Mesendoderm (in vitro differentiated cells): ENCODE measurements at places on chromosomes 7 and 10.

DNA sequence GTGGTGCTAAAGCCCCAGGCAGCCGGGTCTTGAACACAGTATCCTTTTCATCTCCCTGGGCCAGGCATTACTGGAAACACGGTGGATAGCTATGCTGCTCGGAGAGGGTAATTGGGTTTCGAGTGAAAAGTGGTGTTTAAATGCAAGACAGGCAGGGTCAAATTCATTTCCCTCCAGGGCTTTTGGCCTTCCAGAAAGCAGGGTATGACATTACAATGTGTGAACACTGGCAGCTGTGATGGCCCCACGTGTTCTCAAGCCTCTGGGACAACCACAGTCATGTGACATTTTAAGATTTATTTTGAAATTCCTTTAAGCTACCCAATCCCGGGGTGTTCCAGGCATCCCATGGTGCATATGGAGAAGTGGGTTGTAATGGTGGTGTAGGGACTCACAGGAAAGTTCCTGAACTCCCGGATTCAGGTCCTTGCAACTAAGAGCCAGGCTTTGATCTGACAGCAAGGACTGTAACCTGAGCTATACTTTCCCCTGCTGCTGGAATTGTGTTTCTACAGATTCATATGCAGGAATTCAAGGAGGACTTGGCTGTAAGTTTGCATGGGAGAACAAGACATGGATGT, 46.8 kb downstream of the INSYN2A start:
- DNase-seq: peak; percentile 77

DNA sequence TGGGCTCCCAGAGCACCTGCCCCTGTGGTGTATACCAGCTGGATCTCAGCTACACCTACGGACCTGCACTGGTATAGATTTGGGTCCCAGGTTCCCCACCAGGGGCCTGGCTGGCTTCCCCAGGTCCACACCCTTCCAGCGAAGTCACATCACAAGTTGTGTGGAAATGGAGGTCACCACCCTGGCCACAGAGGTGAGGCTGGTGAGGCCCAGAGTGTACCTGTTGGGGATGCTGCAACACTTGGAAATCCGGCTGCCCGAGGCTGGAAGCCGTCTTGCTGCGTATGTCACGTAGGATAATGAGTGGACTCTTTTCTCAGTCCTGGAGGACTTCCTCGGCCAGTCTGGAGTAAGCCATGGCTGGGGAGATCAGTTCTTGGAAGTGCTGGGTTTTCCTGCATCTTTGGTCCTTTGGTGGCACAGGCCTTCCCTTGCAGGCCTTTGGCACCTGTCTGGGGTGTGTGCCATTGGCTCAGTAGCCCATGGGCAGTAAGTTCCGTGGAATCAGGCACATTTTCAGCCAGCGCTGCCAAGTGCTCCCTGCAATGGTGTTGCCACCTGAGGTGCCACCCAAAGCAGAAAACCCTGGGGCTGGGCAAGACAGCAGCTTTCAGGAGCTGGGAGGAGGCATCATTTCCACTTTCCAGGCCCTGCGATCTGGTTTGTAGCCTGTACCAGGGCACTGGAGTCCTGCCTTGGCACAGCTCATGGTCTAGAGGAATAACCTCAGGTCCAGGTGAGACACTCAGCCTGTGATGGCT, 97.9 kb downstream of the LHPP start:
- DNase-seq: no peak

DNA sequence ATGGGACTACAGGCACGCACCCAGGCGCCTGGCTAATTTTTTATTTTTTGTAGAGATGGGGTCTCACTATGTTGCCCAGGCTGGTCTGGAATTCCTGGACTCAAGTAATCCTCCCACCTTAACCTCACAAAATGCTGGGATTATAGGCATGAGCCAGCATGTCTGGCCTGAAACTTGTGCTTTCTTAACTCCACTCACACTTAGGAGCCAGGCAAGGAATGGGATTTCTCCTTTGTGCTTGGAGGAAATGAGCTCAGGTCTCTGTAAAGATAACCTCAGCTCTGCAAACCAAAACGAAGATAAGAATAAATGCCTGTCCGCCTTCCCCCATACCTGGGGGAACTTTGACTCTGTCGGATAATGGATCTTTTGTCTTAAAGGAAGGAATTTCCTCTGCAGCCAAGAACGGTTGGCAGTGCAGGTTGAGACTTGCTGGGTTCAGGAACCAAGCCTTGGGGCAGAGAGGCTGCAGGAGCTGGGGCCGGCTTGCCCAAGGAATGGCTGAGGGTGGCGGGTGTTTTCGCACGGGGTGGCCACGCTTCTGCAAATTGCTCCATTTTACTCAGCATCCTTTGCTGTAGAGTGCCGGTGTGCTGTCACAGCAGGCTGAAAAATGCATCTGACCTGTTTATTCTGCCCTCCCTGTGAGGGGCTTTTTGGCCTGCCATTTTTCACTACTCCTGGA, 174.2 kb downstream of the KIAA1217 start:
- peak; percentile 94 for DNase-seq

- no peak for DNase-seq
These were observed 26.1 kb downstream of the NOM1 start for GRCh38 chr7:156975620-156976019.

- DNase-seq: no peak
These were observed 29.8 kb downstream of the RSU1 start for GRCh38 chr10:16787361-16787791.

GRCh38 chr7:29815181-29816105, 9.1 kb downstream of the WIPF3 start:
- DNase-seq: no peak

DNA sequence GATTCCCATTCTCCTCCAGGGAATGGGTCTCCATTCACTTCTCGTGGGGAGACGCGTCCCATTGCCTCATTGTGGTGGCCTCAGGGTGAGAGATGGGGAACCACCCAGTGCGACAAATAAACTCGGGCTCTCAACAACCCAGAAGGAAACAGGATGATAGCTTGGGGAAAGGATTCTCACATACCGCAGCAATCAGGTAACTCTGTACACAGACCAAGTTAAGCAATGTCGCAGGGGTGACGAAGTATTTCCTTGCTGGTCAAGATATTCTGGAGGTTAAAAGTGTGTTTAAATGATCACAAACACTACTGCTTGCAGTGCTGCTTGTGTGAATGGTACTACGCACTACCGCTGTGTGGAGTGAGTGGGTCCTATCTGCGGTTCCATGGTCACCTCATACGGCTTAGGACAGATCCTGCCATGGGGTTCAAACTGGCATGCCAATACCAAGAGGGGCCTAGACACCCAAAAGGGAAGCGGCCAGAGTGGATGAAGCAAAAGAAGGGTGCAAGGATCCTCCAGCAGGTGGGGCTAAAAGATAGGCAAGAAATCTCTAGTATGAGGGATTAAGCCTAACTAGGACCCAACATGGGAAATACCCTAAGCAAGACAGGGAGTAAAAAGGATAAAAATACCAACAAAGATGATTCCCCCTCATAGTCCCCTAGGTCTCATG, 143.8 kb upstream of the TMEM106B start:
- peak; percentile 83 for DNase-seq

- no peak for DNase-seq
These were observed 139.3 kb downstream of the PPP1R9A start for GRCh38 chr7:95046494-95047240.

GRCh38 chr10:34736976-34737771, 77.9 kb downstream of the PARD3 start:
- DNase-seq: peak; percentile 43

GRCh38 chr7:83614112-83614511, 34.8 kb downstream of the SEMA3E start:
- DNase-seq: no peak

GRCh38 chr7:44184206-44184872, 4.9 kb downstream of the GCK start:
- DNase-seq: peak; percentile 79

- no peak for DNase-seq
These were observed 238.3 kb downstream of the AGMO start for GRCh38 chr7:15323550-15323949.

- DNase-seq: no peak
These were observed 3.4 kb upstream of the LARP4B start for GRCh38 chr10:934746-935406.

DNA sequence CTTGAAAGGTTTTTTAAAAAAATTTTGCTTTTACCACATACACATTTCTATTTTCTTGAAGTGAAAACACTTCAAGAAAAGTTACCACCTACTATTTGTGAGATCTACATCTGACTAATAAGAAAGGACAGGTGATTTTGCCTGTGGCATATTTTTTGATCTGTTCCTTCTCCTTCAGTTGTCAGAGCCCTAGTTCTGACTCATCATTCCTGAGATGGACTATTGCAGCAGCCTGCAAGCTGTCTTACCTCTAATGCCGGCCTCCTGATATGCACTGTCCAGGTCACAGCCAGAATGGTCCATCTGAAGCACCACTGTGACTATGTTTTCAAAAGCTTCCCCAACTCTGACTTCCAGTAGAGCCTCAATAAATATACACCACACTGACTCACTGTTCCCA, 28.2 kb upstream of the ANK3 start:
- no peak for DNase-seq

DNA sequence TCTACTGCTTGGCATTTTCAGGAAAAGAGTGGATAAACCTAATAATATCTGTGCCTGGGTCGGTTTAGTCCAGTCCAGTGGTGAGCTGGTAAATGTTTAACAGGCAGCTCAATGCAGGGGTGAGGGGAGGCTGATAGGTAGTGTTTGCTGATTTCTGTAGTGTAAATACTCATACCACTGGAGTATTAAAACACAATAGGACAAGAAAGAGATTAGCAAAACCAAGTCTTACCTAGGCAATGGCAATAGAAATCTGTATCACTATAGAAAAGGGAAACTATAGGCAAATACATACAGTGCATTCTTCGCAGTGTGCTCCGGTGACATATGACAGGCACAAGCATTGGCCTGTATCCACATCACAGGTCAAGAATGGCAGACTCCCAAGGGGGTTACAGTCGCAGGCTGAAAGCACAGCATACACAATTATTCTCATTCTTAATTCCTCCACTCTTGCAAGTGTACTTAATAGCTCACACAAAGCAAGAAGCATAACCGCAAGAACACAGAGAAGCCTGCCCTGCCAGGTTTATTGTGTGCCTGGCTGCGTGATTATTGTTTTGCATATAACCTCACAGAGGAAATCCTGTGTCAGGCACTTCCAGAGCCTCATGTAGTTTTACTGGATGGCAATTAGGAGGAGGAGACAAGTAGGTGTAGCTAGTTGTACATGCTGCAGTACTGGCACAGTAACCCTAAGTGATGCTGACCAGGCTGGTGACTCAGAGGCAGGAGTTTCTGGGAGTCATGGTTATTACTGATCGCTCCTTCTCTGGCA, 35.0 kb downstream of the LAMB4 start:
- no peak for DNase-seq

DNA sequence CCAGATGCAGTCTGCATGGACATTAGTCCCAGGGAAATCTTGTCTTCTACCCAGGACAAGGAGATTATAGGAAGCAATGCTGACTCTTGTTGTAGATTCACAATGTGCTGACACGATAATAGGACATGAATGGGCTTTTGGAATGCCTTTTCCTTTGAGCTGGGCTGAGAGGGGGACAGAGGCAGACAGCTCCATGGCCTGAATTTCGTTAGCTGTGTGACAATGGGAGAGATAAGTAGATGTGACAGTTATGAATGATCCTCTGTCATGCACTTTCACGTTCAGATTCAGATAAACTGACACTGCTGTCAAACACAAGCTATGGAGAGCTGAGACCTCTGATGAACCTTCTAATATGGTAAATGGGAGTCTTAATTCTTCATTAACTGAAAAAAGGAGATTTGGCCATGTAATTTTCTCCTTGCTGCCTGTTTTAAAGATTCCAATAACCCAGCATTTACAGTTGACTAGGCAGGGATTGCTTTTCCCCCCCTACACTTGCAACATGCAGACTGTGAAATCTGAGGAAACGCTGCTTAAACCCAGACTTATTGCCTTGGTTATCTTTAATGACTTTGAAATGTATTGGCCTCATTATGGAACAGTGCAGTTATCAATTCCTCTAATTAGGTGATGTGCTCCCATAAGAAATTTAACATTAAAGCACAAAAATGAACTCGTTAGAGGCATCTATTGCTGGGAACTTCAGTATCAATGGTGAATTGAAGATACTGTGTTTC, 669.3 kb downstream of the AUTS2 start:
- DNase-seq: peak; percentile 3

GRCh38 chr10:131703541-131703940, 197.3 kb upstream of the PPP2R2D start:
- no peak for DNase-seq

GRCh38 chr10:50508315-50509051, 115.3 kb downstream of the SGMS1 start:
- no peak for DNase-seq

DNA sequence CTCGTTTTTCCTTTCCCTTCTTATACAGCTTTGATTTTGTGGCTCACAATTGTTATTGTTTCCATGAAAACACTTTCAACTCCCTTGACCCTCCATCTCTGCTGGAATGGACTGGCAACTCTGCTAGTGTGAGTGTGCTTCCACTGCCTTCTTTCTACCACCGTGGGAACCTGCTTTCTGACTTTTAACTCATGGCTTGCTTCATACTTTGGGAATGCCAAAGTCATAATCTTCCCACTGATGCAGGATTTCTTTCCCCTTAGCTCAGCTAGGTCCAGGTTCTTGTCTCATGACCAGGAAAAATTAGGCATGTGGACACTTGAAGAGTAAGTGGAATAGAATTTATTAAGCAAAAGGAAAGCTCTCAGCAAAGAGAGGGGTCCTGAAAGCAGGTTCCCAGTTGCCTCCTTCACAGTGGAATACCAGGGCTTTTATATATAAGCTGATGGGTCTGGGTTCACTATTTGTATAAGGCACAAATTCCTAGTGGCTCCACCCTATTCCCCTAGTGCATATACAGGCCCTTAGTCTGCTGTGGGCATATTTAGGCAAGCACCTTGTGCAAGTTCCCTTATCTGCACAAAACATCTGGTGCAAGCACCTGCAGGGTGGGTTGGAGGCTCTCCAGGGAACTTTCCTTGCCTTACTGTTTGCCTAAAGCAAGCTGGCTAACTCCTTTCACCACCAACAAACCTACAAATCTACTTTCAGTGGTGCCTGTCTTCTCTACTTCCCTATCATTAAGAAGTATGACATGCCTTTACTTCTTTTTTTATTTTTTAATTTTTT, 119.5 kb downstream of the CFAP58 start:
- peak; percentile 27 for DNase-seq

GRCh38 chr10:124459395-124459794, 2.2 kb upstream of the LHPP start:
- DNase-seq: peak; percentile 92

DNA sequence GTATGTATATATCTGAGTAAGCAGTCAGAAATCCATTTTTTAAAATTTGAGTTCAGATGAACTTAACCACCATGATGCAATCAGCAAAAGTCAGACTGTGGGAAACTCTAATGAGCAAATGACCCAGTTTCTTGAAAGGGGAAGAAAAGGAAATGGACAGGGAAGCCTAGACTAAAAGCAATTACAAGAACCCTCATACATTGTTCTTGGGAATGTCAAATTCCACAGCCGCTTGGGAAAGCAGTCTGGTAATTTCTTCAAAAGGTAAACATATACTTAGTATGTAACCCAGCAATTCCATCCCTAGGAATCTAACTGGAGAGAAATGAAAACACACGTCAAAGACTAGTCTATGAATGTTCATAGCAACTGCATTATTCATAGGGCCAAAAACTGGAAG, 16.4 kb upstream of the FOXK1 start:
- no peak for DNase-seq

GRCh38 chr10:62025901-62026879, 124.7 kb downstream of the ARID5B start:
- no peak for DNase-seq

GRCh38 chr7:30989008-30989823, 25.5 kb downstream of the GHRHR start:
- no peak for DNase-seq
